Activated naive CD4-positive, alpha-beta T cell treated with anti-CD3 and anti-CD28 coated beads, Interleukin-2, amount 50 U/mL, for 16 hours (primary cell): ENCODE measurements at places on chromosomes 3 and 15.

- DNase-seq = no peak
Observed at GRCh38 chr3:57147071-57147470, 18.1 kb downstream of the IL17RD start.

- no peak for DNase-seq
Observed at GRCh38 chr15:41917767-41918430, 24.0 kb upstream of the SPTBN5 start.

GRCh38 chr3:113018536-113019181 is 27.9 kb downstream of the GTPBP8 start:
- peak; percentile 26 for DNase-seq

DNA sequence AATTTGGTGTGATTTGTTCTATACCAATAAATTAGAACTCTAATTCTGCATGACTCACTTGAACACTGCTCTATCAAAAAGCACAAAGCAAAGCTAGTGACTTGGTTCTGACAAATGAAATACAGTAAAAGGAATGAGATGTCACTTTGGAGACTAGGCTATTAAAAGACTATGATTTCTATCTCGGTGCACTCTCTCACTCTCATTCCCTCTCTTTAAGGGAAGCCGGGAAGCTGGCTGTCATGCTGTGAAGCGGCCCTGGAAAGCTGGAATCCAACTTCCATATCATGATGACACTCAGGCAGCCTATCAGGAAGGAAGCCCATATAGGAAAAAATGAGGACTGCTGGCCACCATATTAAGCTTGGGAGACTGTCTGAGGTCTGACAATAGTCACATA is 590.1 kb upstream of the CBLB start:
- no peak for DNase-seq

DNA sequence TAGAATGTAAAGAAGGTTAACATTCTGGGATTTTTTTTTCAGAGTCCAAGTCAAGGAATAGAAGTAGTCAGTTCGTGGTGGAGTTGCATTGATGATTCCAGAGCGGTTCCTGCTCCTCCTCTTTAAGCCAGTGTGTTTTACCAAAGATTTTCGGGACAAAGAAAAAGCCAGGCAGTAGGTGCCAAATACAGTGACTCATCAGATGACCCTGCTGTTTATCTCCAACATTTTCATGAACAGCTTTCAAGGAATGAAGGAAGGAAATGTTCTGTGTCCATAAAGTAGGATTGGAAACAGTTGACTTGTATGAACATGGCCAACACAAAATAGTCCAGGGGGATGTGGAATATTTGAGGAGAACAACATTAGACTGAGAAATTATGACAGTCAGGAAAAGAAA is 142.4 kb upstream of the TMC3 start:
- DNase-seq = no peak

DNA sequence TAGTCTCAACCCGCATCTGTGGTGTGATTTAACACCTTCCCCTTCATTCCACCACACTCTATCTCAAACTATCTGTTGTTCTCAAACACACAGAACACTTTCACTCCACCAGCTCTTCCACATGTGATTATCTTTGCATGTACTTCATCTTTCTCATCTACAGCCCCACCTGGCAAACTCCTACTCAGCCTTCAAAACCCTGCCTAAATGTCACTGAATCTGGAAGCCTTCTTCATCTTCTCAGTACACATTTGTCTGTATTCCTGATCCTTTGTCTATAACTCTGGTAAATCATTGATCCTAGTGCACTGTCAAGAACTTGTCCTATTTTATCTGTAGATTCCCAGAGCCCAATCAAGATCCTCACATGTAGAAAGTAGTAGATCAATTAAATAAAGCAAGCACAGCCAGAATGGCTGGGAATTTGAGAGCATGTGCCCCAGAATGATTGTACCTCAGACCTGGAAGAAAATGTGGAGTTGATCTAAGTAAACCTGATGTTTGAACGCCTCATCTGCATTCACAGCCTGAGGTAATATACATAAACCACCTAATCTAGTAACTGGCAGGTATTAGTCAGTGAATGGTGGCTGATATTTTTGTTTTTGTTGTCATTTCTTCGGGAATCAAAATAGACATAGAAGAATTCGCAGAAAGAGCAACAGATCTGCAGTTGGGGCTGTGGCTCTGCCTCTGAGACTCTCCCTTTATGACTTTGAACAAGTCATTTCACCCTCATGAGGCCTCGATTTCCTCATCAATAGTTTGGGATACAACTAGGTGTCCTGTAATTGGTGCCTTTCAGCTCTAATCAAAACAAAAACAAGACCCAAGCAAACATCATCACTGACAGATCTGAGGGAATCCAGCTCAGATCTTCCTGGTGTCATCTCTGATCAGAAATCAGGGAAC is 28.0 kb upstream of the MAGEF1 start:
- DNase-seq = no peak

DNA sequence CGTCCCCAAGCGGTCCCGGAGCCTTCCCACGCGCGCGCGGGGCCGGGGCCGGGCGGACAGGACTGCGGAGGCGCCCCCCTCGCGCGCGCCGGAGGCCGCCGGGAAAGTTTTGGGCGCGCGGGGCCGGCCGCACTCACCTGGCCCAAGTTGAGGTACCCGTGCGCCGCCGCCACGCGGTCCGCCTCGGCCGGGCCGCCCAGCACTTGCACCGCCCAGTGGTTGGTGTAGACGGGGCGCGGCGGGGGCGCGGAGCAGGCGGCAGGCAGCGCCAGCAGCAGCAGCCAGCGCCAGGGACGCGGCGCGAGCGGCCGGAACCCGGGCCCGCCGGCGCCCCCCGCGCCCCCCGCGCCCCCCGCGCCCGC is 289 bp downstream of the PCSK6 start:
- no peak for DNase-seq

GRCh38 chr3:159828542-159828943 is 160.1 kb upstream of the IL12A start:
- DNase-seq = no peak

GRCh38 chr15:60480888-60481287 is 1.9 kb upstream of the ICE2 start:
- no peak for DNase-seq

- no peak for DNase-seq
Observed at GRCh38 chr3:46943237-46944187, 33.0 kb downstream of the CCDC12 start.

DNA sequence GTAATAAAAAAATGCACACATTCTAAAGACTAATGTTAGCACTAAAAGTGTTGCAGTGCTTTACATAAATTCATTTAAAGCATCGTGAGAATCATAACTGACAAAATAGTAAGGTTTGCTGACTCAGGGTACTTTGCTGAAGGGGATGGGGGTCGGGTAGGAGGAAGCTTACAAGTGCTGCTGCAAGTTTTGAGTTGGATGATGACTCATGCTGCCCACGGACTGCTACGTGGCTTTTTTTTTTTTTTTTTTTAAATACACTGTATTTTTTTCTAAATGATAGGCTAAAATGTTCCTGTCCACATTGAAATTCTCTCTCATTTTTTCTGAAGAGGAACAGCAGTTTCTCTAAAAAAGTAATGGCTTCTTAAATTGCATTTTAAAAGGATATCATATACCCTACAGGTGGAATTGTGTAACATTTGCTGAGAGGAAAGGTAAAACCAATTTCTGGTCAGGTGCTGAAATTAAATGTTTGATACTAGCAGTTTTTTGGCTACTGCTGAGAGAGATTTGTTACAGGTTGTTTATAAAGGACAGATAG is 2.2 kb downstream of the MAPK6 start:
- DNase-seq = peak; percentile 76

- no peak for DNase-seq
Observed at GRCh38 chr3:190825386-190826016, 37.0 kb downstream of the GMNC start.

DNA sequence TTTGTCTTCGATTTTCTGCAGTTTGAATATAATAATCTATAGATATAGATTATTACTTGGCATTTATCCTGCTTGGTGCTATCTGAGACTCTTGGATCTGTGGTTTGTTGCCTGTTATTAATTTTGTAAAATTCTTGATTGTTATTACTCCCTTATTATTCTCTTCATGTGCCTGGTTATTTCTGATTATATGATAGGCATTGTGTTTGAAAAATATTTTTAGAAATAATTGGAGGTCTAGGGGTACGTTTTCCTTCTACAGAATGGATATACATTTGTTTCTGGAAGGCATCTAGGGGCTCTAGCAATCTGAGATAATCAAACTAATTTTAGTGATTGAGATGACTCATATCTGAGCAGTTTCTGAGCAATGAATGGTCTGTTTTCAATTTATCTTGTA is 14.9 kb upstream of the CELF6 start:
- DNase-seq = no peak

- DNase-seq = no peak
Observed at GRCh38 chr15:80242132-80242769, 9.8 kb downstream of the CTXND1 start.

DNA sequence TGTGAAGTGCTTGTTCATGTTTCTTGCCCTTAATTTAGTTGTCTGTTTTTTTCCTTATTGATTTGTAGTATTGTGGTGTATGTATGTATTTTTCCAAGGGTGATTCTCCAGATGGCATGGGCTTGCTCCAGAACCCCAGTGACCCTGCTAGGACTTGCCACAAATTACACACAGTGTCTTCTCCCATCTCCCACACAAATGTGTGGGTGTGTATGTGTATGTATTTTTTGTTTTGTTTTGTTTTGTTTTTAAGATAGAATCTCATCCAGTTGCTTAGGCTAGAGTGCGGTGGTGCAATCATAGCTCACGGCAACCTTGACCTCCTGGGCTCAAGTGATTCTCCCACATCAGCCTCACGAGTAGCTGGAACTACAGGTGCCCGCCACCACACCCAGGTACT is 36.2 kb upstream of the ARID3B start:
- DNase-seq = no peak
